ENCODE measurements at places on chromosomes 7 and 10.

- no peak for DNase-seq
Measured at GRCh38 chr7:24825931-24826661, 68.8 kb upstream of the GSDME start.

DNA sequence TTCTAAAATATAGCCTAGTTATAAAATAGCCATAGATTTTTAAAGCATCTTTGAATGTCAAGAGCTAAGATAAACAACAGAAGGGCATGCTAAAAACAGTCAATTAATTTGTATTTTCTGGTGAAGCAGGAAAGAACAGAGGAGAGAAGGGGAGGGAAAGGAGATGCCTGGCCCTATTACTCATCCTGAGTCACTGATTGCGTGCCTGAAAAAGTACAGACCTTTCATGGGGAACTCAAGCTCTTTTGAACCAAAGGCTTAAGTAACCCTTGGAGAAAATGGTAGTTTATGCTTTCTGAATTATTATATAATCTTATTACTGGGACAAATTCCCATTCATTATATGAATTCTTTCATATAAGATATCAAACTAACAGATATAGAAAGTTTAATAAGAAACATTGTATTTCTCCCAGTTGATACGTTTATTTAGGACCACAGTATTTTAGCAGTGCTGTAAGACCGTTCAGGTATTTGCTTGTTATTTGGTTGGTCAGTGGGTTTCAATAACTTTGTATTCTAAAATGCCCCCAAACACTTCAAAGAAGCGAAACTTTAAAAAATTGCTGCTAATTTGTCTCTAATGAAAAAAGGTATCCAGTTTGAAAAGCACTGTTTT lies 151.3 kb downstream of the HGF start:
- DNase-seq, result no peak

DNA sequence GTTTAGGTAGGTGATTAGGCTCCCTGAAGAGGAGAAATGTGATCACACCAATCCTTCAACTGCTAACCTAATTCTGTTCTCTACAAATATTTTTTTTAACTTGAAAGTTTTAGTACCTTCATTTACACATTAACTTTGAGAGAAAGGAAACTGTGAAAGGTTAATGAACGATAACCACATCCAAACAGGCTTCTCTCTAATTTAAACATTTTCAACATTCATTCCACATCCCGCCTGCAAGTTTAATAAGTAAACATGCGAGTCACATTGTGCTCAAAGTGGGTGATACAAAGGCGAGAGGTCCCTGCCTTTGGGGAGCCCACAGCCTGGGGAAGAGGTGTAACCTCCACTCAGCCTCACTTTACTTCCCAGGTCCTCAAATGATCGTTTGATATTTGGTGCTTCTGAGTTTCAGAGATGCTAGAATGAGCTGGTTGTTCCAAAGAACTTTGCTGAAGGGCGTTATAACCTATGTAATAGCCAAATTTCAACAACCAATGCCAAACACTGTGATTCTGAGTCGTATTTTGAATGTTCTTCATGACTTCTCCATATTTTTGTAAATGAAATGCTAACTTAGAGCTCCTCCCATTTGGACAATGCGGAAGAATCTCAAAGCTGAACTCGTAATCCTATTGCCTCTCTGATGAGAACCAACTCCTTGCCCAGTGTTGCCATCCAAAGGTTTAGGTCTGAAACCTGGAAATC lies 47.5 kb downstream of the DENND2A start:
- no peak for DNase-seq

DNA sequence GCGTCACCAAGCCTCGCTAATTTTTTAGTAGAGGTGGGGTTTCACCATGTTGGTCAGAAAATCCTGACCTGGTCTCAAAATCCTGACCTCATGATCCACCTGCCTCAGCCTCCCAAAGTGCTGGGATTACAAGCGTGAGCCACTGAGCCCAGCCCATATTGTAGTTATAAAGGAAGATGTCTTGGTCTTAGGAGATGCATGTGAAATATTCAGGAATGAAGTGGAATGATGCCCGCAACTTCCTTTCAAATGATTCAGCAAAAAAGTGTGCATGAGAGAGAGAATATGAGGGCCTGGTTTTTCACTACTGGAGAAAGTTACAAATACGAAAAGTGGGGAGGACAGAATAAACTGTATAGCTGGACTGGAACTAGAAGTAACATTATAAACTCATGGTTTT lies 15.9 kb downstream of the TMEM209 start:
- no peak for DNase-seq

DNA sequence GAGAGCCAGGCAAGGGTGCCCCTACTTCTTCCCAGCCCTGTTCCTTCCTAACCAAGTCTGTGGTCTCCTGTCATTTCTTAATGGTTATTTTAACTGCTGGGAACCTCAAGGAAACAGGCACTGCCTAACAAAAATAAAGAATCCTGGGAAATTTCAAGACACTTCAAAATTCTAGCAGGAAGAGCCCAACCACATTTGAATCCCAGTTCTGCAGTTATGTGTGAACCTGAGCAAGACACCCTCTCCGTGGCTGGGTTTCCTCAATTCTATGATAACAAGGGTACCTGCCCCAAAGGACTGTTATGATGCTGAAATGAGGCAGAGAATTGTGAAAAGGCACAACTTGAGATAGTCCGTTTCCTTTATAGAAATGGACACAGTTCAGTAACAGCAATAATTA lies 36.2 kb upstream of the DUSP5 start:
- no peak for DNase-seq

GRCh38 chr7:2510909-2511768 lies 8.4 kb upstream of the LFNG start:
- DNase-seq, result no peak

GRCh38 chr7:20358762-20359282 lies 28.1 kb downstream of the ITGB8 start:
- no peak for DNase-seq

DNA sequence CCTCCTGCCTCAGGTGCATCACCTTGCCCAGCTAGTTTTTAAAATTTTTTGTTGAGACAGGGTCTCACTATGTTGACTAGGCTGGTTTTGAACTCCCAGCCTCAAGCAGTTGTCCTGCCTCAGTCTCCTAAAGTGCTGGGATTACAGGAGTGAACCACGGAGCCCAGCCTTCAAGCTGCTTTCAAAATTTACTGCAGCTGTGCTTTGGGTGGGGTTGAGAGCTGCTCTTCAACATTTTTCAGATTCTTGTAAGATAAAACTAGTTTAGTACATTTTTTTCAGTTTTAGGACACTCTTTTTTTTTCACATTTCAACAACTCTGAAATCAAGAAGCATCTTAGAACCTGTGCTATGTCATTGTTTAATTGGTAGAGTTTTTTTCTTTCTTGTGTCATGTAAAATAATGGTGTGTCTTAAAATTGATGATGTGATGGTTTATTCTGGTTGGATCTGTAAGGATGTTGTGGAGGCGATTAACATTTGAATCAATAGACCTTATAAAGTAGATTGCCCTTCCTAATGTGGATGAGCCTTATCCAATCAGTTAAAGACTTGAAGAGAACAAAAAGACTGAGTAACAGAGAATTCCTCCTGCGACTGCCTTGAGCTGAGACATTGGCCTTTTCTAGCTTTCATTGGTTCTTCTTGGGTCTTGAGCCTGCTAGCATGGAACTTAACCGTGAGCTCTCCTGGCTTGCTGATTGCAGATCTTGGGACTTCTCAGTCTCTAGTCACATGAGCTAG lies 13.5 kb downstream of the PLEKHA8 start:
- DNase-seq, result no peak

- DNase-seq, result no peak
Measured at GRCh38 chr7:131605280-131605878, 49.0 kb upstream of the PODXL start.

DNA sequence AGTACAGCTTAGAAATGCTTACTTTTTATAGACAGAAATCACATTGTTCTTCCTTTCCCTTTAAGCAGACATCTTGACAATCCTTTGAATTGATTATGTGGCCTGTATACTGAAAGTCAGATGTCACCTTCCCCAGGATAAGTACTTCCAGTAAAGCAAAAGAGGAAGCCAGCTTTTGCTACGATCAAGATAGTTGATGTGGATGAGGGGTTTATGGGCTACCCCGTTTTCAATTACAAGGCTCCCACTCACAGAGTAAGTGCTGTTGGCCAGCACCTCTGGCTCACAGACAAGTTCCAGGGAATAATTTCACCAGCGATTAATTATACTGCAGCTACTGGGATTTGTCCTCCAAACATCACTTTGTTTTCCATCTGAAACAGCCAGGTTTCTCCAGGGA lies 95.1 kb upstream of the SAMD8 start:
- no peak for DNase-seq

GRCh38 chr7:909358-910329 lies 33.3 kb downstream of the GET4 start:
- no peak for DNase-seq

GRCh38 chr10:557792-558328 lies 131.6 kb downstream of the DIP2C start:
- DNase-seq, result no peak

- DNase-seq, result no peak
Measured at GRCh38 chr7:142891490-142892082, 6.0 kb upstream of the TRPV6 start.

DNA sequence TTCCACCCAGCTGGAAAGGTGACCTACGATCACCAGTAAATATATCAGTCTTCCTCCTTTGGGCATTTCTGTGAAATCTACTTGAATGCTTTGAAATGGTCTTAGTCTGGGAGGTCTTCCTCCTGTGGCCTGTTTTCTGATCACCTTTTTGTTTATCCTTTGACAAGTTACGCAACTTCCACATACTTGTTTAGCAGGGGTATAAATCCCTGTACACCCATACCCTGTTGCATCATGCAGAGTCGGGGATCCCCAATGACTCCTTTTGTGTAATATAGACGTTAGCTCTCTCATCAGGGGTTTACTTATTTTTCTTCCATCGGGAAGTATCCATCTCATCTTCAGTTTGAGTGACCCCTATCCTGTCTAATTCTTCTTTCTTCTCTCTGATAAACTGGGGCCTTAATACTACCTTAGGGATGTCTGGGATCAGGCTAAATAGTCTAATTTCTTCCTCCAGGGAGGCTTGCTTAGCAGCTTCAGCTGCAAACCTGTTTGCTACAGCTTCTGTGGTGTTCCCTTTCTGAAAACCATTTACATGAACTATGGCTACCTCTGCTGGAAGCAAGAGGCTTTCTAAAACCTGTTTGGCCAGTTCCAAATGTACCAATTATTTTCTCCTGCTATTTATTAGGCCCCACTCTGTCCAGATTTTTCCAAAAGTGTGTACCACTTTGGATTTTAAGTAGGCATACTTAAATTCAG lies 25.8 kb downstream of the MAPK8 start:
- no peak for DNase-seq

DNA sequence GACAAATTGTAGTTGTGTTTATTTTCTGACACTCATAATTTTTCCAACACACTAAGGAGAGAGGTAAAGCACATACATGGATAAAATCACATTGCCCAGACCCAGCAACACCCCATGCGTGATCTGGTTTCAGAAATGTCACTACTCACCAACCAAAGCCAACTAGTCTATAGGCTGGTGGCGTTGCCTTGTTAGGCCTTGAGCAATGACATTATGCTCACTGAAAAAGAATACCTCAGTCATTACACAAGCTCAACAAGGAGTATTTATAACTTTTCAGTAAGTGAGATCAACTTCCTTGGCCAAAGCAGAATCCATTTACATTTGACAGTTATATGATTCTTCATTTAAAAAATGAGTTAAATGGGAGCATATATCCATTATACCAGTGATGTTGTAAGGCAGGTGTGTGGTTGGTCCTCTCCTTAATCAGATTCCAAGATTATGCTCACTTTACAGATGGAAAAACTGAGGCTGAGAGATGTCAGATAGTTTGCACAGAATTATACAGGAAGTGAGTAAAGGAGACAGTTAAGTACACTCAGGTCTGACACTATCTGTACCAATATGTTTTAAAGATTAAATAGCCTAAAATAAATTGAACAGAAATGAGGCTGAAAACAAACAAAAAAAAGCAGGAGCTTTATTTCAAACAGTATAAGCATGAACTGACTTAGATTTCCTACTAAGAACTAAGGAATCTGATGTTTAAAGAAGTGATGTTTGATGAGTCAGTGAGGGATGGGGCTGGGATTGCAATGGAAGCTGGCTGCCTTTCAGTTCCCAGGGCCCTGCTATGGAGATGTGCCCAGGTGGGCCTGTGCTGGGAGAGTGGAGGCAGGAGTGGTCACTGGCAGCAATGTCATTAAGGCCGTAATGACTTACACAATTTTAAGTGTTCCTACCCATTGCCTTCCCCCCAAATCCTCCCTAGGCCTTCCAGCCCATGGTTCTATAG lies 118.3 kb downstream of the RAPGEF5 start:
- no peak for DNase-seq

DNA sequence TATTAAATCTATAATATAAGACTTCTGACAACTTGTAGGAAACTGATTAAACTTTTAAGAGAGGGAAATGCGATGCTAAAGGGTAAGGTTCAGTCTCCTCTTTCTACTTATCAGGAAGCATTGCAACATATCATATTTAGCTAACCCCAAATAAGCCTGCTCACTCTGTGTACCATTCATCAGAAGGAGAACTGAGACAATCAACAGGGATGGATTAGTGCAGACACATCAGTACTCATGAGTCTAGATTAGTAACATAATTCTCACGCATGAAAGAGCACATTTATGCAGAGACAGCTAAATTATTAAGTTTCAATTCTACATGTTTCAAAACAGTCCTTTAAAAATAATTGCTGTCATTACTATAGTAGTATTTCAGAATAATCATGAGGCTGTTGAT lies 354.2 kb upstream of the ZWINT start:
- no peak for DNase-seq

DNA sequence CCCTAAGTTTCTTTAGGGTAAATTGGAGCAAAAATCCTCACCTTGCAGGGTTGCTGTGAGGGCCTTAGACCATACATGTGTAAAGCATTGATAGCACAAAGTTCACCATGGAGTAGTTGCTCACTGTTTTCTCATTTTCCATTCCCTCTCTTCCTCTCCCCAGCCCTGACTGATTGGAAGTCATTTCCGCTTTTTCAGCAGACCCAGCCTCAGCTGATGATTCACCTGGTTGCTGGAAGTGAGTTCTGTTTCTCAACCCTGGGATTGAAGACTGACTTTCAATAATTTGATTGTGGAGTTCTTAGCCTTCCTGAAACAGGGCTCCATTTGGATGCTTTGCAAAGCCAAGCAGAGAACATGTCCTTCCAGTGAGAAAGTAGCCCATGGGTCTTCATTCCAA lies 107.0 kb downstream of the PLXNA4 start:
- no peak for DNase-seq
